ENCODE measurements at places on chromosomes 1 and 21.

GRCh38 chr21:45982758-45983648 lies 1.4 kb downstream of the COL6A1 start:
- DNase-seq, result no peak

- no peak for DNase-seq
Measured at GRCh38 chr1:32900371-32900955, 726 bp downstream of the TMEM54 start.

GRCh38 chr1:33886496-33886895 lies 22.6 kb downstream of the HMGB4 start:
- DNase-seq, result no peak

DNA sequence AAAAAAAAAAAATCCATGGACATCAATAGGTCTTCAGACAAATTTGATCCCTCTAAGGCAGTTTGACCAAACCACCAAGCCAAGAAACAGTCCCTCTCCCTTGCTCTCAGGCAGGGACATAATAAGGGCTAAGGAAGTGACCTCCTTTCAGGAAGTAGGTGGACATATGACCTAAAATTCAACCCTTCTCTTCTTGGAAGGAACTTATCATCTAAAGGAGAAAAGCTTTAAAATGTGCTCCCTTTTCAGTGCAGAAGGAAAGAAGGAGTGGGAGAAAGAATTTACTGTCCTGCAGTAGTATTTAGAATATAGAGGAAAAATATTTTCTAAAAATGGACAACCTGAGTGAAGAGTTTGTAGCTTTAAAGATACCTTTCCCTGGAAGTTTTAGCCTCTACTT lies 118.1 kb downstream of the DTL start:
- DNase-seq, result no peak

DNA sequence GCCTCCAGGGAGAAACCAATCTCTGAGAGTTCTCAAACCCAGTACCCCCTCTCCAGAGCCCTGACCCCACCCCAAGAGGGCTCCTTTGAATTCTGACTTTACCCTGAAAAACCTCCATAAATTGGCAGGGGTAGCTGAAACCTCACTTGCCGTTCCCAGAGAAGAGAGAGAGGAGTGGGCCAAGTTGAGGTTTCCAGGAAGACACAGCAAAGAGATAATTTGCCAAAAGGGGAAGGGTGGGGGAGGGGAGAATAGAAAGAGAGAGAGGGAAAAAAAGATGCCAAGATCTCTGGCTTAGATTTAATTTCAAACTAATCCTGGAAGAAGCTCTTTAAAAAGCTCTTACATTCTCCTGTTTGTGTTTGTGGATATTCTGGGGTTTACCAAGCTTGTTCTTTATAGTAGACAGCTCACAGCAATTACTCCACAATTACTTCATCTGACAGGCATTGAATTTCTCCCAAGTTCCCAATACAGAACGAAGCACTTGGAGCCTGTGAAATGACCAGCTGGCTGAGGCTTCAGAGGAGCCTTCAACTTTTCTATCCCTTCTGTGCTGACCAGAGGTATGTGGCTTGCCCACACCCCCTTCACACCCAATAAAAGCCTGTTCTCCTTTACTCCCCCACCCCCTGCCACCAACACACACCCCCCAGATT lies 1.1 kb upstream of the GRHL3 start:
- DNase-seq, result no peak

GRCh38 chr21:27366646-27367235 lies 399.9 kb upstream of the ADAMTS5 start:
- DNase-seq, result no peak

DNA sequence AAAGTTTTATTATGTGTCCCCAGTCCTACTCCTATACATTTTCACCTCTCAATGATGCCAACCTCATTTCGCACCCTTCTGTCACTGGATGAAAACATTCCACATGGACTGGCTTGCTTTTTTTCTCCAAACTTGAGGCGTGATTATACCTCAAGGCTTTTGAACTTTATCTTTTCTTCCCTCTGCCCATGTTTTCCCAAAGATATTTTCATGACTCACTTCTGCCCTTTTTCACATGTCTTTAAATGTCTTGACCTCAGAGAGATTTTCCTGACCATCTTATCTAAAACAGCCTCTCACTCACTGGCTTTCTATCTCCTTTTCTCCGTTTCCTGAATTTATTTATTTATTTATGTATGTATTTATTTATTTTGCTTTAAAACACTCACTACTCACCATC lies 659.0 kb downstream of the PTPRC start:
- no peak for DNase-seq

GRCh38 chr1:43204394-43204793 lies 32.3 kb downstream of the CFAP57 start:
- no peak for DNase-seq

Data from stimulated activated CD4-positive, alpha-beta T cell treated with anti-CD3 and anti-CD28 coated beads, Interleukin-4, amount 100 ng/mL, for 24 hours (primary cell).